NCI-H2081 (cell line): ENCODE measurements at places on chromosomes 11 and 22.

DNA sequence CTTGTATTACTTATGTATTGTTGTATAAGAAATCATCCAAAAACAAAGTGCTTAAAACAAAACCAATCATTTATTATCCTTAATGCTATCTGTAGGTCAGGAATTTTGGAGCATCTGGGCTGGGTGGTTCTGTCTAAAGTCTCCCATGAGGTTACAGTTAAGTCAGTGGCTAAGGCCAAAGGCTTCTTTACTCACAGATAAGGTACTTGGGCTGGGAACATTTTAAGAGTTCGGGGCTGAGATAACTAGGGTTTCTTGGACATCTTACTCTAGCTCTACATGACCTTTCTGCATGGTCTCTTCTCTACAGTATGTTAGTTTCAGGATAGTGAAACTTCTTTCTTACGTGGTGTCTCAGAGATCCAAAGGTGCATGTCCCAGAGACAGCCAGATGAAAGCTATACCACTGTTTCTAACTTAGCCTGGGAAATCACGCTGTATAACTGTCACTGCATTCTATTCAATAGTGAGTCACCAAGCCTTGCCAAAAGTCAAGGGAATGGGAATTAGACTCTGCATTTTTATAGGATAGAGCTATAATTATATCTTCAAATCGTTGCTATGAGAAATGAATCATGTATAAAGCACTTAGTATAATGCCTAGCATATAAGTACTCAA, 29.6 kb downstream of the SOX6 start:
- DNase-seq = no peak

GRCh38 chr22:38505541-38506117, 482 bp downstream of the DDX17 start:
- peak; percentile 53 for DNase-seq

DNA sequence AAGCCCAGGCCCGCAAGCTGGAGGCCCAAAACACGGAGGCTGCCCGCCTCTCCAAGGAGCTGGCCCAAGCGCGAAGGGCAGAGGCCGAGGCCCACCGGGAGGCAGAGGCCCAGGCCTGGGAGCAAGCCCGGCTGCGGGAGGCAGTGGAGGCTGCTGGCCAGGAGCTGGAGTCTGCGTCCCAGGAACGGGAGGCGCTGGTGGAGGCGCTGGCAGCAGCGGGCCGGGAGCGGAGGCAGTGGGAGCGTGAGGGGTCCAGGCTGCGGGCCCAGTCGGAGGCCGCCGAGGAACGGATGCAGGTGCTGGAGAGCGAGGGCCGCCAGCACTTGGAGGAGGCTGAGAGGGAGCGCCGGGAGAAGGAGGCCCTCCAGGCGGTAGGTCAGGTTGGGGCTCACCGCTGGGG, 4.8 kb downstream of the CCDC88B start:
- DNase-seq = no peak

DNA sequence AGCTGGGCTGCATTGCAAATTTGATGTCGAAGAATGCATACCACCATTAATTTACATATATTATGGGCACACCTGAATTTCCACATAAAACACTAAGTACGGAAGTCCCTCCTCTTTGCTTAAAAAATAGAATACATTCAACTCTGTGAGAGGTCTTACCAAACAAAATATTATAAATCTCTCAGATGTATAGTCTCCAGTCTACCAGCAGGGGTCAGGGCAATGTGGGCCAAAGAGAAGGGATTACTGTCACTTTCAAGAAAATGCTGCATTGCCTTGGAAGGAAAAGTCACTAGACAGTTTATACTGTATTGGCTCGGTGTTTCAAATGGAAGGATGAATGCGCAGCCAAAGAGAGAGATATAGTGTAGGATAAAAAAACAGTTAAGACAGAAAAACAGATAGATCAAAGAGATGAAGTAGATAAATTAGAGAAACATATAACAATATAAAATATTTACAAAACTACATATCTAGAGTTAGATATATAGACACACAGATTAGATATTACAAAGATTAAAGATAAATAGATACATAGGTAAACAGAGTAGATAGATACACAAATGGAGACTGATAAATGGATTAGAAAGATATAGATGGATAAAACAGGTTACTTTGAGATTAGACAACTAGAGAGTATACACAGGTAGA, 20.9 kb downstream of the SERGEF start:
- peak; percentile 69 for DNase-seq

DNA sequence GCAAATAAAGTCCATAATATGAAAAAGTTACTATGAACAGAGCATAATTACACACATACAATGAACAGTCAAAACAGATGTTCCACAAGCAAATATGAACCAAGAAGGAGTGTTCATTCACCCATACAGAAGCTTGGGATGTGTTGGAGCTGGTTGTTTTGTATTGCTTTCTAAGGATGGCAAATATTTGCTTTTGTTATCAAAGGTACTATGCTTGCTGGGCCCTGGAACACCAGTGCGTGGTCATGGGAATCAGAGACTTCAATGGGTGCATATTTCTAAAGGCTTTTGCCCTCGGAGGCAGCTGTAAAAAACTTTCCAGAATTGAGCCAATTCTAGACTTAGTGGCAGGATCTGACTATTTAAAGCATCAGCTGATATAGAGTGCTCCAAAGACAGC, 85.1 kb downstream of the BARX2 start:
- peak; percentile 6 for DNase-seq

GRCh38 chr11:78332174-78332866, 85.3 kb downstream of the GAB2 start:
- no peak for DNase-seq

- no peak for DNase-seq
Measured at GRCh38 chr11:41795004-41795403, 335.6 kb upstream of the LRRC4C start.

- no peak for DNase-seq
Measured at GRCh38 chr11:120134931-120135228, 3.0 kb downstream of the TRIM29 start.

GRCh38 chr11:28627690-28628255, 519.6 kb downstream of the METTL15 start:
- no peak for DNase-seq
